ENCODE measurements at places on chromosomes 7 and 10. TPM values are rescaled to one million over a fixed set of nuclear protein-coding genes. Genes with fewer than 3 reads are reported as not detected.

Gene FAM25G
- total RNA-seq = not detected

Gene HOGA1
- not detected for total RNA-seq

Gene PDZD8
- 17.0 TPM for total RNA-seq

Gene EMX2
- not detected for total RNA-seq

Gene IL6
- 1.2 TPM for total RNA-seq

Gene DYDC2
- not detected for total RNA-seq

Gene TSPAN15
- total RNA-seq = 12.0 TPM

Gene CPA2
- not detected for total RNA-seq

Gene HOXA13
- not detected for total RNA-seq

Data from T-helper 1 cell treated with Interleukin-12 subunit alpha and Interleukin-12 subunit beta and Interleukin-4 antibody, amounts not matched to agents 30 ng/mL and 1 ng/mL, for 36 hours (primary cell).